ENCODE measurements at places on chromosomes 6 and 20. TPM values are rescaled to one million over a fixed set of nuclear protein-coding genes. Genes with fewer than 3 reads are reported as not detected.

AIF1 gene
- total RNA-seq, result 16.3 TPM

UST gene
- 19.5 TPM for total RNA-seq

LAMA4 gene
- 30.6 TPM for total RNA-seq

CFAP61 gene
- 0.18 TPM for total RNA-seq

CRISP1 gene
- total RNA-seq, result not detected

ACSS2 gene
- total RNA-seq, result 92.1 TPM

HLA-DQB1 gene
- 9.4 TPM for total RNA-seq

ABCC10 gene
- total RNA-seq, result 32.0 TPM

PRPH2 gene
- total RNA-seq, result not detected

DEFB124 gene
- not detected for total RNA-seq

C20orf204 gene
- total RNA-seq, result 5.1 TPM

NXT1 gene
- total RNA-seq, result 64.5 TPM

KCNG1 gene
- total RNA-seq, result 0.85 TPM

OOEP gene
- not detected for total RNA-seq

LTA gene
- total RNA-seq, result not detected

ERVFRD-1 gene
- not detected for total RNA-seq

SAMD10 gene
- 11.1 TPM for total RNA-seq

SLC44A4 gene
- total RNA-seq, result 2.0 TPM

OR2B6 gene
- not detected for total RNA-seq

MDFI gene
- 51.8 TPM for total RNA-seq

SAMHD1 gene
- 77.4 TPM for total RNA-seq

PM20D2 gene
- 15.3 TPM for total RNA-seq
